ENCODE measurements at places on chromosomes 2 and 18.
A peak's percentile ranks its signal among the peaks of the same experiment; 100 is the strongest.

GRCh38 chr2:15307526-15307925 lies 253.6 kb downstream of the NBAS start:
- no peak for DNase-seq

- DNase-seq = no peak
Observed at GRCh38 chr2:850429-850828, 100.2 kb upstream of the SNTG2 start.

DNA sequence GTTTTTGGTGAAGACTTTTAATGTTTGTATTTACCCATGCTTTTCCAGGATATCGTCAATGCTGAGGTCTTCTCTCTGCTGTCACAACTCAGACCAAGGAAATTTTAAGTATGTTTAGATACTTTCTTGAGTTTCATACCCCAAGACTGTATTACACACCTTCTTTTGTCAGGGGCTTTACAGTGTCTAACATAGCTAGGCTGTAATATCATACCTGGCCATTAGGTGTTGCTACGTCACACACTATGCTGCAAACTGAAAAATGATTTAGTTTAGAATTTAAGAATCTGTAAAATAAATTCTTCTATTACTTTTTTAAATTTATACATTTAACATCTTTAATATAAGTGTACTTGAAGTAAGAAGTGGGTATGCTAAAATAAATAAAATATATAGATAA lies 358.4 kb upstream of the NRP2 start:
- DNase-seq = no peak

DNA sequence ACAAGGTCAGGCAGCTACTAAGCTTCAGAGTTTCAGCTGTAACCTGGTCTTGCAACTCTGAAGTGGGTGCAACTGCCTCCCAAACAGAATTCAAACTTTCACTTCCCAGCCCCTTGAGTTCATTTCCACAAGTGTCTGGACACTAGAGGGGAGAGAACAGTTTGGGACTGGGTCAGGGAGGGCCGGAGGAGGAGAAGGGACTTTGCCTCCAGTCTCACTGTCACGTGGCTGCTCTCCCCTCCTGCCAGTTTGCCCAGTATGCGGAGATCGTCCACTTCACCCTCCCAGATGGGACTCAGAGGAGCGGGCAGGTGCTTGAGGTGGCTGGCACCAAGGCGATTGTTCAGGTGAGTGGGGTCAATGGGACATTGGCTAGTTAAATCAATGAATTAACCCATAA lies 20.6 kb upstream of the ANKRD53 start:
- DNase-seq = no peak

DNA sequence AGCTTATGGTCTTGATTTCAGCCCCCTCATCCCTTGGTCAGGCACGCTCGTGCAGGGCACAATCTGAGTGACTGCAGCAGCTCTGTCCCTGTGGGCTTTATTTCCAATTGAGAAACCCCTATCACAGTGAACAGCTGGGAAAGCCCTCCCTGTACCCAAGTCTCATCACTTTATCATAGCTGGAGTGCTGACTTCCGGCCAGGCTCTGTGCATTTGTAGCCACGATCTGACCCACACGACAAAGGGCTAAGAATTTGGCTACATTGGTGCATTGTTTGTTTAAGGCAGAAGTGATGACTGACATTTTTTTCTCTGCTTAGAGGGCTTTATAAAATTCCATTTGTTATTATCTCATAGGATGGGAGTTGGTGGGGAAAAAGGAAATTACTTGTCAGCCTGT lies 184.4 kb downstream of the KCNS3 start:
- DNase-seq = peak; percentile 26

- no peak for DNase-seq
Observed at GRCh38 chr18:25597476-25597875, 245.5 kb upstream of the ZNF521 start.

DNA sequence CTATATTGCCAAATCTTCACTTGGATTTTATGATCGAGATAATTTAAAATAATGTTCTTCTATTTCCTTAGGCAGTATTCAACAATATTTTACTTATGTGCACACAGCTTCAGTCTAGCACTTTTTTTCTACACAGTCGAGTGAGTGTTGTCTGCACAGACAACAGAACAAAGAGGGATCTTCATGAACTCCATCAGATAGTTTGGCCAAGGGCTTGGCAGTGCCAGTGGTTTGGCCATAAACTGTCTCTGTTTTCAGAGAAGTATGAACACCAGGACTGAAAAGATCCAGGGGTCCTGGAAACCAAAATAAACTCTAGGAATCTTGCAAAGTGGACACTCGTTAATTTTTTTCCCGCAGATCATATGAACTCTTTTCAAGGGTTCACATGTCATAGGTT lies 547.3 kb downstream of the PLCL1 start:
- DNase-seq = no peak

Data from myocyte (in vitro differentiated cells).